ENCODE measurements at places on chromosomes 2 and 18. TPM values are rescaled to one million over a fixed set of nuclear protein-coding genes. Genes with fewer than 3 reads are reported as not detected.

KLHL29 gene
- 1.8 TPM for total RNA-seq

GORASP2 gene
- 61.7 TPM for total RNA-seq

CD207 gene
- total RNA-seq = not detected

NTSR2 gene
- not detected for total RNA-seq

ID2 gene
- 119 TPM for total RNA-seq

DAW1 gene
- not detected for total RNA-seq

HES6 gene
- 3.6 TPM for total RNA-seq

CDH2 gene
- total RNA-seq = not detected

ABCG5 gene
- total RNA-seq = not detected

GRCh38 chr2:30626397-30626796, 179.4 kb downstream of the LCLAT1 start:
- H3K27ac ChIP-seq = no peak overlapping the region
- DNase-seq = no peak
- no peaks in the 10 kb centered on the region for H3K36me3 ChIP-seq
- H3K27me3 ChIP-seq = no peaks in the 10 kb centered on the region

- H3K4me3 ChIP-seq = no peak overlapping the region
- no peak overlapping the region for H3K27ac ChIP-seq
- H3K27me3 ChIP-seq = no peaks in the 10 kb centered on the region
- no peaks in the 10 kb centered on the region for H3K36me3 ChIP-seq
- H3K4me1 ChIP-seq = no peaks in the 10 kb centered on the region
These were observed 388.1 kb upstream of the ACVR2A start for GRCh38 chr2:147456779-147457178.

DNA sequence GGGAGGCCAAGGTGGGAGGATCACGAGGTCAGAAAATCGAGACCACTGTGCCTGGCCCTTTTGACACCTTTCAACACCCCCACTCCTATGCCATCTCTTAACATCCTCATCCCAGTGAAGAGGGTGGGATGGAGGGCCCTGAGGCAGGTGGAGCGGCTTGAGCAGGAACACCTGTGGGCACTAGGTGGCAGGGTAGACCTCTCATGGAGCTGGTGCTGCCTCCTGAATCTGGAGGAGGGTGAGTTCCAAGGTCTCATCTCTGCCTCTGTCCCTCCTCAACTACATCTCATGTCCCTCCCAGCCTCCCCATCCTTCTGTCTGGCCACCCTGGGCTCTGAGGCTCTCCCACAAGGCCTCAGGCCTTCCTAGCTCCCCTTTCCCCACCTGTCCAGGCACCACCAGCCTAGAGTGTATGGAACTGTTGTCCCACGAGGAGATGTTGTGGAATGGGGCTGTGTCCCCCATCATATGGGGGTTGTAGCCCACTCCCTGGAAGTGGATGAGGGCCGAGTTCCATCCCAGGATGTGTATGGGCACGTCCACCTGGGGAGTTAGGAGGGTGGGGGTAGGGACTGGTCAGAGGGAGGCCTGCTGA, 17.0 kb upstream of the CRYBA2 start:
- no peak overlapping the region for H3K27ac ChIP-seq
- DNase-seq = no peak
- no peaks in the 10 kb centered on the region for H3K4me1 ChIP-seq
- peaks cover 73% of the 10 kb centered on the region for H3K27me3 ChIP-seq
- H3K4me3 ChIP-seq = no peak overlapping the region

- no peak overlapping the region for H3K27ac ChIP-seq
- H3K27me3 ChIP-seq = no peaks in the 10 kb centered on the region
- DNase-seq = no peak
- no peaks in the 10 kb centered on the region for H3K4me1 ChIP-seq
- no peak overlapping the region for H3K4me3 ChIP-seq
These were observed 6.6 kb upstream of the PTMA start for GRCh38 chr2:231701456-231702373.

DNA sequence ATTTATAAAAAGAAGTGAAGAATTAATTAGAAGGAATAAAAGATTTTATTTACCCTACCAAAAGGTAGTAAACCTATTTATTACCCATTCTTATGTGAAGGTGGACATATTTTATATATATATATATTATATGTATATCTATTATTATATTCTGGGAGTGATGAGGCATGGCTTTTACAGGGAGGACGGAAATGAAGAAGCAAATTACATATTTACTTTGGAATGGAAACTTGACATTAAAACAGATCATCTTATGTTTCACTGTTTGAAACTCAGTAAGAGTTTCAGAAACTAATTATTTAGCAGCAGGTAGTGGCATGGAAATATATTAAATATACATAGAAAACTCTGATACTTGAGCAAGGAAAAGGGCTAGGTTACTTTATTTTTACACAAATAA, 143.4 kb downstream of the LCLAT1 start:
- DNase-seq = no peak
- no peaks in the 10 kb centered on the region for H3K4me1 ChIP-seq
- H3K27me3 ChIP-seq = no peaks in the 10 kb centered on the region
- no peak overlapping the region for H3K27ac ChIP-seq

- no peaks in the 10 kb centered on the region for H3K4me1 ChIP-seq
- no peak overlapping the region for H3K27ac ChIP-seq
- H3K36me3 ChIP-seq = no peaks in the 10 kb centered on the region
- DNase-seq = no peak
These were observed 131.2 kb downstream of the TRIB2 start for GRCh38 chr2:12847694-12848575.

DNA sequence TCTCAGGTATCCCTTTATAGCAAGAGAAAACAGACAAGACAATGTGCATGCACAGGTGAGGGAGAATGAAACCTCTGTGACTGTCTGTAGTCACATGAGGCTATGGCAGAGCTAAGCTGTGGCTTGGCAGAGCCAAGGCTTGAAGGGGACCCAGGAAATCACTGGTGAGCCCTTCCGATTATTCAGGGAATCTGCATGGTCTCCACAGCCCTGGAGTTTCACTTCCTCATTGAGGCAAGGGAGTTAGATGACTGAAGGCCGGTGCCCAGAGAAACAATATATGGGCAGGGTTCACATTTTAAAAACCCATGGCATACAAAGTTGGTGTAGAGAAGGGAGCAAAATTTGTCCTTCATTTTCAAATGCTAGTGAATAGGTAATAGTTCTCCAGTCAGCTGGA, 144.4 kb upstream of the REV1 start:
- H3K4me1 ChIP-seq = no peaks in the 10 kb centered on the region
- DNase-seq = no peak
- H3K27me3 ChIP-seq = no peaks in the 10 kb centered on the region
- H3K36me3 ChIP-seq = no peaks in the 10 kb centered on the region

DNA sequence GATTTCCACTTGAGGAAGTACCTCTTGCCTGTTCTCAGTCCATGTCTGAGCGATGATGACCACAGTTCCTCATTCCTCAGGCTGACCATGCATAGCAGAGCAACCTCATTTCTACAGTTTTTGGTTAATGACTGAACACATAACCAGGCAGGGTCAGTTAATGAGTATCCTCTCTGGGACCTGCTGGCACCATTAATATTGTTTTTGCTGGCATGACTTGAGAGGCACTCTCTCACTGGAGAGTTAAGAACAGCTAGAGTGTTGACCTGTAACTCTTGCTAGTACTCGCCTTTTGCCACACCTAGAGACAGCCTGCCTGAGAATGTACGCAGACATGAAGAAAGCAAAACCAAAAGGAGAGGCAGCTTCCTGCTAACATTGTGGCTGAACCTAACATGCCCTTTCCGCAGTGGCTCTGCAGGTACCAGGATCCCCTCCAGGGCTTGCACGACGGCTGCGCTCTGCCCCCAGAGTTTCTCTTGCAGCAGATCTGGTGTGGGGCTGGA, 23.9 kb downstream of the PECR start:
- H3K4me3 ChIP-seq = peak overlapping the region; percentile 31
- peak; percentile 64 for DNase-seq
- H3K27ac ChIP-seq = peak overlapping the region; percentile 97
- H3K36me3 ChIP-seq = no peaks in the 10 kb centered on the region
- no peaks in the 10 kb centered on the region for H3K27me3 ChIP-seq

- H3K4me1 ChIP-seq = no peaks in the 10 kb centered on the region
- H3K27ac ChIP-seq = no peak overlapping the region
- no peaks in the 10 kb centered on the region for H3K36me3 ChIP-seq
- H3K27me3 ChIP-seq = no peaks in the 10 kb centered on the region
- H3K4me3 ChIP-seq = no peak overlapping the region
- no peak for DNase-seq
These were observed 151.8 kb downstream of the WDPCP start for GRCh38 chr2:63436488-63436887.

- no peak overlapping the region for H3K4me3 ChIP-seq
- no peak overlapping the region for H3K27ac ChIP-seq
- H3K27me3 ChIP-seq = no peaks in the 10 kb centered on the region
- H3K36me3 ChIP-seq = peaks cover 54% of the 10 kb centered on the region
- H3K4me1 ChIP-seq = no peaks in the 10 kb centered on the region
These were observed 32.3 kb downstream of the GPR155 start for GRCh38 chr2:174454566-174454965.

DNA sequence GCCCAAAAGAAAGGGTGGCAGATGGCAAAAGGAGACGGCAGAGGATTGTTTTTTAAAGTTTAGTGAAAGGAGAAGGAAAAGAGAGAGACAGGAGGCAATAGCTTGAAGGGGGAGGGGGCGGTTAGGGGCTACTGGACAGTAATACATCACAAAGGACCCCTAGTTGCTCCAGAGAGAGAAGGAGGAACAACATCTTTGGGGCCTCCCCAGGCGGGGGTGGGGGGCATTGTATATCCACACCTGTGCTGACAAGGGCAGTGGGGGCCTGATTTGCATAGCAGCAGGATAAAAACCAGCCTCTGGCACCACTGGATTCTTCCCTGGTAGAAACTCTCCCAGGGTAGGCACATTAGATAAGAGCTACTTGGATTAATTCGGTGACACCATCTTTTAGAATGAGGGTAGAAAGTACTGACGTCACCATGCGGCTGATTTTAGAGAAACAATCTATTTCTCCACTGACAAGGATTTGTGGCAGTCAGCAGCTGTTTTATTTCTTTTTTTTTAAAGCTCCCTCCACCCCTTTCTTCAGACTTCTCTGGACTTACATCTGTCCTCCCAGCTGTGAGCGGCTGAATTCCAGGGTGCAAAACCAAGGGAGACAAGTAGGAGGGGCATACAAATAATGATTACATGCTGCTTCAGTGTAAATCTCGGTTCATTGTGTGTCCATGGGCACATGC, 199.8 kb upstream of the NRP2 start:
- no peaks in the 10 kb centered on the region for H3K27me3 ChIP-seq
- no peak for DNase-seq
- no peaks in the 10 kb centered on the region for H3K36me3 ChIP-seq
- H3K4me3 ChIP-seq = no peak overlapping the region
- H3K27ac ChIP-seq = no peak overlapping the region

- H3K4me1 ChIP-seq = no peaks in the 10 kb centered on the region
- H3K27me3 ChIP-seq = no peaks in the 10 kb centered on the region
- H3K4me3 ChIP-seq = no peak overlapping the region
- H3K27ac ChIP-seq = no peak overlapping the region
- DNase-seq = no peak
- no peaks in the 10 kb centered on the region for H3K36me3 ChIP-seq
These were observed 68.9 kb downstream of the BIRC6 start for GRCh38 chr2:32425719-32426141.

DNA sequence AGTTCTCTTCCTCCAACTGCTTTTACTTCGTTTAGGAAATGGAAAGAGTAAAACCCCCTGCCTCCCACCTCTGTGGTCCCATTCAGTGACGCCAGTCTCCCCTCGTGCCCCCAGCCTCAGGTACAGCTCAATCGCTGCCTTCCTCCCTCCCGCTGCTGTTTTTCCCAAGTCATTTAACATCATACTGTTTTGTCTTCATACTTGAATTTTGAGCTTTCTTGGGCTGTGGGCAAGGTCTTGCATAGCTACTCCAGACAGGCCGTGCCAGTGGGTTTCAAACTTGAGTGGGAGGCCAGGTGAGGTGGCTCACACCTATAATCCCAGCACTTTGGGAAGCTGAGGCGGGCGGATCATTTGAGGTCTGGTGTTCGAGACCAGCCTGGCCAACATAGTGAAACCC, 155.3 kb downstream of the TANC1 start:
- H3K4me1 ChIP-seq = peaks cover 11% of the 10 kb centered on the region
- no peak for DNase-seq
- no peak overlapping the region for H3K27ac ChIP-seq
- no peaks in the 10 kb centered on the region for H3K27me3 ChIP-seq
- no peak overlapping the region for H3K4me3 ChIP-seq
- no peaks in the 10 kb centered on the region for H3K36me3 ChIP-seq

DNA sequence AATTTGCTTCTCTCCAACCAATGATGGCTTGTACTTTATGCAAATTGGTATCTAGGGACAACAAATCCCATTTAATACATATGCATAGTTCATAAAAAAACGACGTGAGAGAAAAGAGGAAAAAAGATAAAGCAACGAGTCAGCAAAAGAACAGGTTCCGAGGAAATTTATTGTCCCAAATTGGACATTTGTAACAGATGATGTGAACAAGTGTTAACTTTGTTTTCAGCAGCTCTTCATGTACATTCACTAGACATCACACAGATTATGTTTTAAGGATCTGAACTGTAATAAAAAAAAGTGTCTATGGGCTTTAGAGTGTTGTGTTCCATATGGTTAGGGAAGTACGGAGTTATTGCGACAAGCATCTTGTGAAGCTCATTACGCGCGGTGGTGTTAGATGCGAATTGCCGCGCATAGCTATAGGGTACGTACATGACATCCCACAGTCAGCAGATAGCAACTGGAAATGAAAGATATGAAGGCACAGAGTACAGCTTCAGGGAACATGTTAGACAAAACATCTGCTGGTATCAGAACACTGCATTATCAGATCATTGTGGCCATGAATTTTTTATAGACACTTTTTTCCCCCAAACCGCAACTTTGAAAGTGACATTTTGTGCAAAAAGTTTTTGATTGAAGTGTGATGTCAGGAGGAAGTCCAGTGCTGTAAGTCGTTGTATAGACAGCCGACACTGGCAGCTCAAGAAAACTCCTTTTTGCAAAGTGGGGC, 1073.1 kb upstream of the FANCL start:
- H3K27ac ChIP-seq = no peak overlapping the region
- no peak for DNase-seq
- no peaks in the 10 kb centered on the region for H3K27me3 ChIP-seq
- H3K4me1 ChIP-seq = no peaks in the 10 kb centered on the region
- peak overlapping the region; percentile 15 for H3K4me3 ChIP-seq

- DNase-seq = no peak
- no peak overlapping the region for H3K27ac ChIP-seq
- no peaks in the 10 kb centered on the region for H3K27me3 ChIP-seq
- no peaks in the 10 kb centered on the region for H3K4me1 ChIP-seq
These were observed 189.6 kb downstream of the HAUS1 start for GRCh38 chr18:46293742-46294181.

DNA sequence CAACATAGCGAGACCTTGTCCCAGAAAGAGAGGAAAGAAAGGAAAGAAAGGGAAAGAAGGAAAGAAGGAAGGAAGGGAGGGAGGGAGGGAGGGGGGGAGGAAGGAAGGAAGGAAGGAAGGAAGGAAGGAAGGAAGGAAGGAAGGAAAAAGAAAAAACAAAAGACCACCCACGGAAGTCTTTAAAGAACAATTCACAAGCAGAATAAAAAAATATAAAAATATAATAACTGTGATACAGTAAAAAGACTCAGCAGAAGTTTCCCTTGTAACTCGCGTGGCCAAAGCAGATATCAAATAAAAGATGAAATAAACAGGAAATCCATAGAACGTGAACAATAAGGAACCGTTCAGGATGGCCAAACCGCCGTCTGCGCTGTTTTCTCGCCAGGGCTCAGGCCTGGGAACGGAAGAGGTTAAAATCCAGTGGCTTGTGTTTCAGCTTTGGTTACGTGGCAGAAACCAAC, 1.2 kb upstream of the SLC1A4 start:
- H3K4me1 ChIP-seq = peaks cover 2% of the 10 kb centered on the region
- no peak overlapping the region for H3K27ac ChIP-seq
- H3K36me3 ChIP-seq = no peaks in the 10 kb centered on the region
- DNase-seq = no peak

GRCh38 chr2:215695861-215696260, 260.0 kb upstream of the FN1 start:
- H3K27ac ChIP-seq = no peak overlapping the region
- H3K4me3 ChIP-seq = no peak overlapping the region
- no peak for DNase-seq
- H3K27me3 ChIP-seq = peaks cover 2% of the 10 kb centered on the region
- H3K36me3 ChIP-seq = no peaks in the 10 kb centered on the region
- H3K4me1 ChIP-seq = no peaks in the 10 kb centered on the region

Data from T-cell (primary cell).